ENCODE measurements at places on chromosomes 11 and 22.
A peak's percentile ranks its signal among the peaks of the same experiment; 100 is the strongest.

- no peak for DNase-seq
These were observed 16.8 kb downstream of the KCNJ11 start for GRCh38 chr11:17371614-17372013.

DNA sequence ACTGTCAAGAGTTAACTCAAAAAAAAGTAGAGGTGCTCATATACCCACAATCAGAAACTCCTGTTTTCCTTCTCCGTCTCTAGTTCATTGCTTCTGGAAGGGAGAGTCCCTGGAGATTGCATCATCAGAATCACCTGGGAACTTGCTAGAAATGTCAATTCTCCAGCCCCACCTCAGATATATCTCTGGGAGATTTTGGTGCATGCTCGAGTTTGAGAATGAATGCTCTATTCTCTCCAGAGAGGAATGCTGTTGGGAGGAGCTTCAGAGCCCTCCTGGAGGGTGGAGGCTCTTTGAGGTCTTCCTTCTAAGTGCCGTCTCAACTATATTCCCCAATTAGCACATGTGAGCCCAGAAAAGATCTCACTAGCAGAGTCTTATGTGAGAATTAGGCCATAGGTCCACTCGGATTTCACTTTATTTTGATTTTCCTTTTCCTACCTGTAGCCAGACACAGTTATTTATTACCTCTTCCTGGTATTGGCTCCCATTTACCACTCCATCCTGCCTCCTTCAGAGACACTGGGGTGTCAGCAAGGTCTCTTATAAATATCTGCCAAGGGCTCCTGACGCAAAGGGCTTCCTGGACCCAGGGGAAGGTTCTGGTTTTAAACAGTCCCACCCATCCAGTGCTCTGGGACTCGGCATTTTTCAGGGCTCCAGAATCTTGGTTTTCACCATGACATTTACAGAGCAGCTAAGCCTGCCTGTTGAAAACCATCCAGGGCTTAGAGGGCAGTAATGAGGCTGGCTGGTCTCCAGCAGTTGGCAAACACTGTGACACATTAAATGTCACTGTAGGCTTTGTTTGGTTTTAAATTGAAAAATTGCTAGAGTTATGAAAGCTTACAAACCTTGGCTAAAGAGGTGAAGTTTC, 136.2 kb downstream of the CD44 start:
- no peak for DNase-seq

DNA sequence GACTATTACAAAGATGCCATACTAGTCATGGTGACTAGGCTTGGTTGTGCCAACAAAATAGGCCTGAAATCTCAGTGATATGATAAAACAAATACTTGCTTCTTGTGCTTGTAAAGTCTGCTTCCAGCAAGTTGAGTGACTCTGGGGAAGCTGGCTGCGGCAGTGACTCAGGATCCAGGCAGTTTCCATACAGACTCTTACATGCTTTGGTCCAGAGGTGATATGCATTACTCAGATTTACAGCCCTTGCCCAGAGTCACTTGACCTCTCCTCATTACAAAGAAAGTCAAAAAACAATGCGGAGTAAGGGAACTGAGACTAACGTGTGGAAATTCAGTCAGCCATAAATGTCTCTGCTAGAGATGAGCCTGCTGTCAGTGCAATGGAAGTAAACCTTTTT, 387.5 kb downstream of the KCNA4 start:
- DNase-seq: no peak

- no peak for DNase-seq
These were observed 5.4 kb upstream of the RPS19BP1 start for GRCh38 chr22:39537975-39538374.

- no peak for DNase-seq
These were observed 9.0 kb downstream of the DGAT2 start for GRCh38 chr11:75777461-75778110.

DNA sequence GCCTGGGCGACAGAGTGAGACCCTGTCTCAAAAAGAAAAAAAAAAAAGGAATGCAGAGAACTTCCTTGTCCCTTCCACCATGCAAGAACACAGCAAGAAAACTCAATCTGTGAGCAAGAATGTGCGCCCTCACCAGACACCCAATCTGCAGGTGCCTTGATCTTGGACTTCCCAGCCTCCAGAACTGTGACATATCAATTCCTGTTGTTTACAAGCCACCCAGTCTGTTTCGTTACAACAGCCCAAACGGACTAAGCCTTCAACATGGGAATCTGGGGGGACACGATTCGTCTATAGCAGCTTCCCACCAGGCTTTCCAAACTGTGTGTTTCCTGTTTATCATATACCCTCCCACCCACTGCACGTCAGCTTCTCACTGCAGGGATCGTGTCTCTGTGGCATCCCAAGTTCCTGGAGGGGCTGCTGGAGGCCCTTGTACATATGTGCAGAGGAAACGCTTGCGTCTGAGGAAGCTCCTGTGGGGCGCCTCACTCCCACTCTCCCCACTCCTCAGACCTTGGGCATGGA, 11.0 kb upstream of the PSMC3 start:
- DNase-seq: no peak

DNA sequence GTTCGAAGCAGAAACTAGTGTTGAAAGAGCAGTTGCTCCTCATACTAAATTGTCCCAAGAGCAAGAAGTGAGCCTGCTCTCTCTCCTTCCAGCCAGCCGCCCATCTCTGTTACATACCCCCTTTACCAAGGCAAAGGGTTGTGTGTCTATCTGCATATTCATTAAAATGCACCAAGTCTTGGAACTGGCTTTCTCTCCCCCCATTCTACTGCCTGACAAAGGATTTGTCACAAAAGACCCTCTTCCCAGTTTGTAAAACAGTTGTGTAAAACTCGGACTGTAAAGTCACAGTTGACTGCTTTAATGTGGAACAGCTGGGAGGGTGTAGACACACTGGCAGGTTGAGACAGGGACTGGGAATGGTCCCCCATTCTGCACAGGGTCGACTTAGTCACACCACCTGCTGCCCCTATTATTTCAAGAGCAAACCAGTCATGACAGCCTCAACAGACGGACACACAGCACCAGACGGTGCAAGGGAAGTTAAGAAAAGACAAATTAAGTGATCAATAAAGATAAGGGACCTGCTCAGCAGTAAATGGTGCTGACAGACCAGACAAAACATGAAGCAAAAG, 60.0 kb upstream of the HTATIP2 start:
- no peak for DNase-seq

GRCh38 chr11:119115484-119116234, 5.7 kb upstream of the HINFP start:
- no peak for DNase-seq

DNA sequence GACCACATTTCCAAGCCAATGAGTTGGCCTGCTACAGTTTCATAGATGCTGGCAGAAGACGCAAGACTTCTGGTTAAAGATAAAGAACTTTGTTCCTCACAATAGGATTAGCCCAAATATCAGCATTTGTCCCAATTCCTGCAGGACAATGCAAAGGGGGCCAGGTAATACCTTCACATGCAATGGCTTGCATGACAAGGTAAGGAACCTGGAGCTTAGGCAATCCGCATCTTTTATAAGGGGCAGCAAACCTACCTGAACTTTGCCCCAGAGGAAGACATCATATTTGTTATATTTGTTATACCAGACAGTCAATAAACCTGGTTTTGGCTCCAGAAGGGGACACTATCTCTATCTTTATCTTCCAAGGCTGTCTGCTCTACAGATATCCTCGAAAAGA, 5.3 kb downstream of the P2RY6 start:
- DNase-seq: no peak

GRCh38 chr22:43342347-43343261, 568 bp downstream of the SCUBE1 start:
- no peak for DNase-seq

DNA sequence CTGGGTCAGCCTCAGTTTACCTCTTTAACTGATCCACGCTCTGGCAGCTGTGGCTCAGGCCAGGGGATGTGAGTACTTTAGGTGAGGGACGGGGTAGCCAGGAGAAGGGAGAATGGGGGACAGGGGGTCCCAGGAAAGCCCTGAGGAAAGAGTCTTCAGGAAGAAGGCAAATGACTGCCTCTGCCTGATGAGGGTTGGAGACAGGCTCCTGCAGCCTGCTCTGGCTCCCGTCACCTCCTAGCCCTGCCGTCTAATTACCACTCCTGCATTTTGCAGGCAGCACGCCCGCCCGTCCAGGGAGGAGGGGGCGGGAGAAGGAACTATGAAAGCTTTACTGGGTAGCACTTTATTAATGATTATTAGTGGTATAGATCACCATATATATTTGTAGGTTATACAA, 116.6 kb downstream of the CEP164 start:
- DNase-seq: no peak

DNA sequence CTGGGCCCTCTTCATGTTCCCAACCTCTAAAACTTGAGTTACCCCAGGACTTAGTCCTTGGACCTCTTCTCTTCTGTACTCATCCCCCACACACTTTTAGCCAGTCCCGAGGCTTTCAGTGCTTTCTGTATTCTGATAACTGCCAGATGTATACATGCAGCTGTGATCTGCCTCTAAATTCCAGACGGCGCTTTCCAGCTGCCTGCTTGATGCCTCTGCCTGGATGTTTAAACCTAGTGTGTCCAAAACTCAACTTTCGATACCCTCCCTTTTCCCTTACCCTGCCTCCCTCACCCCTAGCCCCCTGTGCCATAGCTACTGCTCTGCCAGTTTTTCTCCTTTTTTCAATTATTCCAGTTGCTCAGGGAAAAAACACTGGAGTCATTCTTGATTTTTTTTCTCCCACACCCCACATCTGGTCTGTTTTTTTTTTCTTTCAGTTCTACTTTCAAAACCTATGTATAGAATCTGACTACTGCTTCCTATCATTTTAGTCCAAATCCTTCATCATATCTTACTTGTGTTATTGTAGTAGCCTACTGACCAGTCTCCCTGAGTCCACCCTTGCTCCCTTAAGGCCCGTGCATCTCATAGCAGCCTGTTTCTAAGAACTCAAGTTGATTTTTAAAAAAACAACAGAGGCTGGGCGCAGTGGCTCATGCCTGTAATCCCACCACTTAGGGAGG, 32.9 kb upstream of the TECTA start:
- DNase-seq: no peak

GRCh38 chr22:36238373-36239149, 766 bp downstream of the APOL2 start:
- DNase-seq: peak; percentile 53

- DNase-seq: no peak
These were observed 393.8 kb upstream of the SYN3 start for GRCh38 chr22:33451866-33452469.

DNA sequence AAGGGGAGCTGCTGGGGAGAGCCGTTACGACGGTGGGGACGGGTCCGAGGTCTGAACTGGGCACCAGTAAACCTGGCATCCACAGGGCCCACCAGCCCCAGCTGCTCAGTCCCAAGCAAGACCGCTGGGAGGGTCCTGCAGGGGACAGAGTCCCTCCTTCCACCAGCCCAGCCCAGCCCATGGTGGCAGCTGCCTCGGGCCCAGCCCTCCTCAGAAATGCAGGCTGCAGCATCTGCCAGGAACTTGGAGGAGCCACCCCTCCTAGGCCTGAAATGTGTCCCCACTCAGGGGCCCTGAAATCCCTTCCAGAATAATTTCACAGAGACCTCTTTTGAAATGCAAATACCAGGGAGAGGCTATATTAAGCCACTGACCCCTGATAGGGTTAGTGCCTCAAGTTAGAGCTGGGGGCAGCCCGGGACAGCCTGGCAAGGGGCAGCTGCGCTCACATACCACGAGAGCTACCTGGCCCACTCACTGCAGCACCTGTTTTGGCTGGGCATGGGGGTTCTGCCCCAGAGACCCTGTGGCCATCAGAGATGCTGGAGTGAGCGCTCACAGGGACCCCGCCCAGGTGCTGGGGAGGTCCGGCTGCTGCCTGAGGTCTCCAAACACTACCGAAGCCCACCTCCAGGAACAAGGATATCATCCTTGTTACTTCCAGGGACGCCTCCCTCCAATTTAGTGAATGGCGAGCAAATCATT, 53.1 kb downstream of the CELSR1 start:
- DNase-seq: no peak

- DNase-seq: no peak
These were observed 70.6 kb upstream of the TTLL12 start for GRCh38 chr22:43257549-43257948.

- DNase-seq: no peak
These were observed 42.1 kb downstream of the DBX1 start for GRCh38 chr11:20118209-20118608.

GRCh38 chr11:78031629-78032028, 8.6 kb upstream of the KCTD14 start:
- DNase-seq: no peak

- no peak for DNase-seq
These were observed 6.5 kb downstream of the MAPK8IP2 start for GRCh38 chr22:50606946-50607658.

DNA sequence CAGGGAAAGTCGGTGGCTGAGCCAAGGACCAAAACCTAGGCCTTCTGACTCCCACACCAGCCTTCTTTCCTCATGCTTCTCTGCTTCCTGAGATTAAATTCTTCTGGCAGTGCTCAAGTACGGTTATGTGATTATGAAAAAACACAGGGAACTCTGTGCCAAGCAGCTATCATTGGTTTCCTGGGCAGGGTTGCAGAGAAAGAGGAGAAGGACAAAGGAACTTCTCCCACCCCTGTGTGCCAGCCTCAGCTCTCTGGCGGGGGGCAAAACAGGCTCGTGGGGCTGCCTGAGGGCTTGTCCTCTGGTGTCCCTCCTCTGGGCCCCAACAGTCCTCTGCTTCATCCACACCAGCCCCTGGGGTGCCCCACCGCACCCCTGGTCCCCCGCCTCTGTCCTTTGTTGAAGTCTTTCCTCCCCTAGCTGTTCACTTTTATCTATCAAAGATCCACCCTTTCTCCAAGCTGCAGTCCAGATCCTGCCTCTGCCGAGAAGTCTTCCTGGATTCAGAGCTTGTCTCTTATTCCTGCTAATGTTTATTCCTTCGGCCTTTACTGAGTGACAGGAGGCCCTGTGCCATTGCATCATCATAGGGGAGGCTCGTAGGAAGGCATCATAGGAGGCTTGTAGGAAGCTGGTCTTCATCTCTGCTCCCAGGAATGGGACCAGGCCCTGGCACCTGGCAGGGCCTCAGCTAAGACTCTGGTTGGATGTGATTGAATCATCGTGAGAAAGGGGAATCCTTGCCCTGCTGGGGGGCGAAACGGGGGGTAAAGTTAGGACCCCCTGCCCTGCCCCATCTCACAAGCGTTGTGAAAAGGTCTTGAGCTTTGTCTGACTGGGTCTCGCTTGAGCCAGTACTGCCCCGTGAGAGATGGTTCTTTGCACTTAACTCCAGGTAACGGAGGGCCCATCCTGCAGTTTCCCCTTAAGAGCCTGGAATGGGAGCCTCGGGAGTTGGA, 11.5 kb upstream of the FTH1 start:
- DNase-seq: no peak

DNA sequence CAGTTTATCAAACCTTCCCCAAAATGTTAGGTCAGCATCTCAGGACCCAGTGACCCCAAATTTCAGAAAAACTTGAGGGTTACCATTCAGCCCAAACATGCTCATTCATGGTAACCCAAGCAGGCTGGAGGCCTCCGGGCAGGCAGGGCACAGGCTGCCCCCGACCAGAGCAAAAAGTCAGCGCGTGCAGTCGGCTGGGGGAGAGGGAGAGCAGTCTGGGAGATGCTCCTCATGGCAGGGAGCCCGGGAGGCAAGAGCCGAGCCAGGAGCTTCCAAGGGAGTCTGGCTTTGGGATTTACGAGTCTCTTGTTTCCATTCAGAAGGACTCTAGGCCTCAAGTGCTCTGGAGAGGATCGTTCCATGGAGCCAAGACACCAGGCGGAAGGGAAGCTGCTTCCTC, 45.7 kb downstream of the RPUSD4 start:
- DNase-seq: peak; percentile 92

- no peak for DNase-seq
These were observed 41.9 kb upstream of the MN1 start for GRCh38 chr22:27843441-27843840.

GRCh38 chr11:15710580-15711275, 596.0 kb downstream of the INSC start:
- DNase-seq: no peak
